ENCODE measurements at places on chromosomes 6 and 20. TPM values are rescaled to one million over a fixed set of nuclear protein-coding genes. Genes with fewer than 3 reads are reported as not detected.

ECT2L gene
- total RNA-seq, result not detected

MUCL3 gene
- total RNA-seq, result not detected

PKIG gene
- 140 TPM for total RNA-seq

OPRM1 gene
- total RNA-seq, result not detected

FAM217A gene
- total RNA-seq, result not detected

RIMS4 gene
- total RNA-seq, result 0.17 TPM

C20orf96 gene
- 7.9 TPM for total RNA-seq

ARFGEF3 gene
- total RNA-seq, result 0.44 TPM

Measured in smooth muscle cell of trachea (primary cell).